Stimulated activated naive B cell treated with anti-CD40 and anti-IgM and Interleukin-4, amounts not matched to agents 10 μg/mL and 1 μg/mL and 100 μg/mL, for 72 hours (primary cell): ENCODE measurements at places on chromosomes 3 and 15.

DNA sequence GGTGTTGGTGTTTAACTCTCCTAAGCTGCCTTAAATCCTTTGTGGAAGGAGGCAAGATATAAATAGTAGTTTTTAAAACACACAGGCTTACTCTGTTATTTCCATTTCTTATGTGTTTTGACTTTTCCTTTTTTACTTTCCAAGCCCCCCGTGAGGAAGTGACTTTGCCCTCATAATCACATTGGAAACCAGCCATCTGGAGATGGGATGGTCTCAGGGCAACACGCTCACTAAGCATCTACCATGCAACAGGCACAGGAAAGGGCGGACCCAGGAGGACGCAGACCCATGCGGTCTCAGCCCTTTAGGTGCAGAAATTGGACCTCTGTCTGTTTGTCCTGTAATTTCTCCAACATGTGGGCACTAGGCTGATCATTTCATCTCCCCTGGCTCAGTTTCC lies 115.7 kb downstream of the PDZRN3 start:
- DNase-seq: no peak

DNA sequence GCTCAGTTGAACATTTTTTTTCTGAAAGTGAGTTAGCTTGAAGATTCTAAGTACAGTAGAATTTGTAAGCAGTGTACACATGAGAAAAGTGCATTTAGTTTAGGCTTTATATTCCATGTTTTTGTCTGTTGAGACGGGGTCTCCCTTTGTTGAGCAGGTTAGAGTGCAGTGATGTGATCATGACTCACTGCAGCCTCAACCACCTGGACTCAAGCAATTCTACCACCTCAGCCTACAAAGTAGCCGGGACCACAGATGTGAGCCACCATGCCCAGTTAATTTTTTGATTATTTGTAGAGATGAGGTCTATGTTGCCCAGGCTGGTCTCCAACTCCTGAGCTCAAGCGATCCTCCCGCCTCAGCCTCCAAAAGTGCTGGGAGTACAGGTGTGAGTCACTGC lies 5.3 kb upstream of the CSNK1G1 start:
- no peak for DNase-seq

DNA sequence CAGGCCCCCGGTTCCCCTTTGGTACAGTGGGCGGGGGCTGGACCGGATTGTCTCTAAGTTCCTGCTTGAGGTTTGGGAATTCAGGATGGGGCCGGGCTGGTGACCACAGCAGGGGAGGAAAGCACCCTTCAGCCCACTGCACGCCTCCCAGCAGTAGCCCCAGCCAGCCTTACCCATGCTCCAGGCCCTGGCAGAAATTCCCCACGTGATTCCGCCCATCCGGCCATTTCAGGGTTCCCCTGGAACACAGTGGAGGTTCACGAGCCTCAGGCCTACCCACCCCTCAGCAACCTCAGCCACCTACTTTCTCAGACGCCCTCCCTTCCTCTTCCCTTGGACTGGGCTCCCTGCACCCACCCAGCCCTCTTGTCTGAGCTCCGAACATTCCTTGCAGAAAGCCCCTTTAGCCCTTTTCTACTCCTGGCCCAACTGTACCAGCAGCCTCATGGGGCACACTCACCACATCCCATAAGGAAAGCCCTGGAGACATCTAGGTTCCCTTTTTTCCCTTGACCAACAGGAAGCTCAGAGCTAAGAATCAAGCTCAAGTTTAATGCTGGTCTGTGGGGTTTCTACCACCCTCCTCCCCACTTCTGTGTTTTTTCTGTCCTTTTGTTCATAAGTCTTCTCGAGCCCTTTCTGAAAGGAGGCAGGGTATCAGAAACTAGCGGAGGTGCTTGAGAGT lies 11.5 kb downstream of the ALS2CL start:
- DNase-seq: no peak

GRCh38 chr15:96924570-96924969 lies 594.1 kb downstream of the NR2F2 start:
- no peak for DNase-seq

DNA sequence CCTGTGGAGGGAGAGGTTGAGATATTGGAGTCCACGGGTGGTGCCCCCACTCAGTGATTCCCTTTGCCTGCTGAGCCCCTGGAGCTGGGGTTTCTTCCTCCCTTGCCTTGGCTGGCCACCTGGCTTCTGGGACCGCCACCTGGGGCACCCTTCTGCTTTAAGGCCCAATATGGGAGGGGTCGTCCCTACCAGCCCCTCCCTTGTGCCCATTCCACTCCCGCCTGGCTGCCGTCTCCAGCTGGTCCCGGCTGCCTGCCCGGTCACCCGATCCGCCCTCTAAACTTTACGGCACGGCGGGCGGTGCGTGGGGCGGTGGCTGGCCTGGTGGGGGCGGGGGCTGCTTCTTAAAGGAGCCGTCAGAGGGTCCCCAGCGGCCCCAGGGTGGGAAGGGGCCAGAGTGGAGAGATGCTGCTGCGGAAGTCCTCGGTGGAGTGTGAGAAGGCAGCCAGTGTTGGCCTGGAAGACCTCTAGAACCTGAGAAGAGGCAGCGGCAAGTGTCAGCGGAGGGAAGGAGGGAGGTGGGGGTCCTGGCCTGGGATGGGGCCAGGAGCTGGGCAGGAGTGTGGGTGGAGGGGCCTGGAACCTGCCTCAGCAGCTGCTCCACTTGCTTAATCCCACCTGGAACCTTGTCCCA lies 1.6 kb upstream of the SEMA3B start:
- no peak for DNase-seq

DNA sequence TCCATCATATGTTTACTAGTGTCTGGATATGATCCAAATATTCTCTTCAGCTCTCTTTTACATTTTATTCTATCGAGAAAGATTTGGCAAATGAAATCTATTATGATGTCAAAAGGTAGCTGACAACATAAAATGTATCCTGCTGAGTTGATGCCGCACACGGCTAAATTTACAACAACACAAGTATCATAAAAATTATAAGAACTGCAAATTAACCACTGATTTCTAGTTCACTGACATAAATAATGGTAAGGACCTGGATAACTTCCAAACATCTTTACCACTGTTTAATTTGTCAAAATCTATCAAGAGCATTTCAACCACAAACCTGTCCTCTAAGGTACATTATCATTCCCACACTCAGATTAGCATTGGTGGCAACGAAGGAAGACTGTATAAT lies 244.5 kb downstream of the FOXP1 start:
- DNase-seq: no peak

DNA sequence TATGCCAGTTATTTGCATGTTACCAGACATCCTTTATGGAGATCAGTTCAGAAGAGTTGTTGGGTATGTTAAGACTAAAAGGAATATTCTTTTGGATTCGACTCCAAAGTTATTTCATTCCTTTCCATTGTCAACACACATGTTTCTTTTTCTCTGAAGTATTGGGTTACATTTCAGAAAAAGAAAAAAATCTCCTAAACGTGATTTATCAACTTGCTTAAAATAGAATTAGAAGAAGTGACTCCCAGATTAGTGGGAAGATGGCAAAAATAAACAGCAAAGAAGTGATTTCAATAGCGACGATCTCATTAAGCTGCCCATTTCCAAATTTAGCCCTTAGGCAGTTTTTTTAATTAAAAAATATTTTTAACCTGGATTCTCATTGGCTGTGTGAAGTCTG lies 85.4 kb downstream of the TIGIT start:
- DNase-seq: no peak

- DNase-seq: no peak
Measured at GRCh38 chr15:67383899-67384298, 129.3 kb downstream of the IQCH start.

DNA sequence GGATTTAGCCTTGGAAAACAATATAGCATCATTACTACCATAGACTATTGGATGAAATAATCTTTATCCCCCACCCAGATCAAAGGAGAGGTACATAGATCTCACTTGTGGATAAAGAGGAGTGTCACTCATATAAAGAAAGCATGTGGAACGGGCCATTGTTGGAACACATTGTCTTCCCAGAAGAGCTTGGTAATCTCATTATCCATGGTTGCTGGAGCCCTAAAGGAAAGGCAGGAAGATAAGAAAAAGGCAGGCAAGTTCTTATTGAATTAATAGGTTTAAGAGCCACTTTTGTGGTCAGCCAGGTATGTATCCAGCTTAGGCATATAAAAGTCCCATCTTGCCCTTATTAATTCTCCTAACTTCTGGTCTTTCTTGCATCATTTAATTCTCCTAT lies 659.1 kb downstream of the GRM7 start:
- no peak for DNase-seq

- DNase-seq: no peak
Measured at GRCh38 chr3:171321559-171322360, 138.4 kb downstream of the TNIK start.

DNA sequence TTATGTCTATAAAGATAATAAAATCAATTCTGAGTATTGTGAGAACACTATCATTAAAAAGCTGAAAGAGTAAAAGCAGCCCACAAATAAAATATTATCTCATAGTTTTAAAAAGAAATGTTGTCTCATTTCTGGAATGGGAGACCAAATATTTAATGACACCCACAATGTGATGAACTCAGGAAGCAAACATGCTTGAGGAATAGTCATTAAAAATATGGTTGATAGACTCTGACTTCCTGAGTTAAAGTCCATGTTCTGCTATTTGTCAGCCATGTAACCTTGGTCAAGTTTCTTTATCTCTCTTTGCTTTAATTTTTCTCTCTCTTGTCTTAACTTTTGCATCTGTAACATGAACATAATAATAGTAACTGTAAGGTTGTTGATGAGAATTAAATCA lies 35.5 kb upstream of the CHMP2B start:
- no peak for DNase-seq

- no peak for DNase-seq
Measured at GRCh38 chr15:57438166-57438565, 61.9 kb downstream of the CGNL1 start.

GRCh38 chr3:134527037-134527436 lies 41.2 kb downstream of the CEP63 start:
- no peak for DNase-seq
